ENCODE measurements at places on chromosomes 13 and 19. TPM values are rescaled to one million over a fixed set of nuclear protein-coding genes. Genes with fewer than 3 reads are reported as not detected.

The AP1M2 gene
- 0.42 TPM for total RNA-seq

The ZNF528 gene
- 4.2 TPM for total RNA-seq

The KLHL1 gene
- total RNA-seq = not detected

The MEX3D gene
- 9.1 TPM for total RNA-seq

The MATK gene
- 2.7 TPM for total RNA-seq
